ENCODE measurements at places on chromosomes 5 and 9.

DNA sequence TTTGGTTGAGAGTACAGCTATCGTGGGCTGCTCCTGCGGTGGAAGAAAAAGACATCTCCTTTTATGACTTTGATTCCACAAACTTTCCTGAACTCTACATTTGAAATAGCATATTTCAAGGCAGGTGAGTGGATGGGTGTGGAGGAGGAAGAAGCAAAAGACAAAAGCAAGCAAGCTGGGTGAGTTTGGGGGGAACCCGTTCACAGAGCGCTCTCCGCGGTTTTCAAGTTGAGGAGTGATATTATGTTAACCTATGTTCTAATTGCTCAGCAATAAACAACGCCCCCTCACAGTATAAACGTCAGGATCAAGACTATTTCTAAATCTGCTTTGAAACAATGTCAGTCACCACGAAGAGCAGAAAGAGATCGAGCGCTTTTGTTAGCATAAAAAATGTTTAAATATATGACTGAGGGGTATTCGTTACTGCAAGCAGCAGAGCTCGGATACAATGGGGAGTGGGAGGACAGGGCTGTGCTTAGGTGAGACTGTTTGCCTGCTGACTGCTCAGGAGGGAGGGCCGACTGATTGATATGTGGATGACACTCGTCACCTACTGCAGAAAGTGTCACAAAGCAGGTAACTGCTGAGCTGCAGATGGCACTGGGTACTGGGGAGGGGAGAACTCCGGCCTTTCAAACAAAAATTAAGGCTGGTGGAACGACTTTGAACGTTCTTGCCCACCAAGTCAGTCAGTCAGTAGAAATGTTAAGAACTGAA is 236.5 kb downstream of the DRD1 start:
- DNase-seq: no peak

- DNase-seq: no peak
Observed at GRCh38 chr5:32044434-32044833, 129.7 kb downstream of the GOLPH3 start.

- no peak for DNase-seq
Observed at GRCh38 chr9:17394881-17395510, 183.9 kb upstream of the SH3GL2 start.

- no peak for DNase-seq
Observed at GRCh38 chr5:150599917-150600511, 40.4 kb upstream of the SYNPO start.

DNA sequence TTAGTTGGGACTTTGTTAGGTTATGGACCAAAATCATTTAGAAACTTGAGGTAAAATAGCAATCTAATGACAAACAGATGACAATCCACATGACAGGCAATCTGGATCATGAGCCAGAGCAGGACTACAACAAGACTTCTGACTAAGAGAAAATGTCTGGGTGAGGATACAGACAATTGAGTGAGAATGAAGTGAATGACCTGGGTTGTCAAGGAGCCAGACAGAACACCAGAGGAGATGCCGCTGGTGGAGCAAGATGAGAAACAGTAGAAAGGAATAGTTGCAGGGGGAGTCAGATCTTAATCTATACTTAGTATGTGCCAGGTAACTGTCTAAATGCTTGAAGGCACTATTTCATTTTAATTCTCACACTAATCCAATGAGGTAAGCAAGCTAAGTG is 277.8 kb downstream of the PRELID2 start:
- no peak for DNase-seq

DNA sequence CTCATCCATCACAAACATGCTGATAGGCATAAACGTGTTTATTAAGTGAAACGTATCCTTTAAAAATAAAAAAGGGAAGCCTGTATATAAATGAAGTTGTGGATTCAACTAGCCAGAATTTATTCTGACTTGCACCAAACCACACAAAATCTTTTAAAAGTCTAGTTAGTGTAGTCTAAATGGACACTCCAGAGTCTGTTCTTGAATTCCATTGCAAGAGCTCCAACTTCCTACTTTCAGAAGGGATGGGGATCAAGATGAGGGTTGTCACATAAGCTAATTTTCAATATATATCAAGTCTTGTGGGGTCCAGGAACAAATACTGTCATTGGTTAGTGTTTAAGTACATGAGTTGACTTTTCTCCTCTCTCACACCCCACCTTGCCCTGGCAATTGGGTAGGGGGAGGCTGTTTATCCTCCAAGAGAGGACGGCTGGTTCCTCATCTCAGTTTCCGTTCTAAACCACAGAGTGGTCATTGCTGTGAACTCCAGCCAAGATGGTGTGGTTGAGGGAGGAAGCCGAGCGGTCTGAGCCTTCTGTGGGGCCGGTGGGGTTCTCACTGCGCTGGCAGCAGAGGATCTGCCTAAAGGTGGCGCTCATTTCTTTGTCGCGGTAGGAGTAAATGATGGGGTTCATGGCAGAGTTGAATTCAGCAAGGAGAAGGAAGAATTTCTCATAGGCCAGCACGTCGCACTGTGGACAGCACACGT is 163.2 kb downstream of the LPAR1 start:
- no peak for DNase-seq

DNA sequence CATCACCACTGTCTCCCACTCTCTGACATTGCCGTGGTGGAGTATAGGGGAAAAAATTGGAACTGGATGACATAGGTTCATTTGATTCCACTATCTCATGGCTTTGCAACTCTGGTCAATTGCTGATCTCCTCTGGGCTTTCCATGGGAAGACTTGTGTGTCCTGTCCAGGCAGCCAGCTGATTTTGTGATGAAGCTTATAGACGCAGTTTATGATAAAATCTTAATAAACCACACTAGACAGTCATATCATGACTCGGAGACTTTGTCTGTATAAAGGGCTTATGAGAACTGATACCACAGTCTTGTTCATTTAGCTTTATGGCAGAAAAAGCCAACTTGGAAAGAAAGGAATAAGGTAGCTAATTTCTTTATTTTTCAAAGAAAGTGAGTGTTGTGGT is 296.5 kb downstream of the MAST4 start:
- no peak for DNase-seq
